ENCODE measurements at places on chromosomes 1 and 21.

DNA sequence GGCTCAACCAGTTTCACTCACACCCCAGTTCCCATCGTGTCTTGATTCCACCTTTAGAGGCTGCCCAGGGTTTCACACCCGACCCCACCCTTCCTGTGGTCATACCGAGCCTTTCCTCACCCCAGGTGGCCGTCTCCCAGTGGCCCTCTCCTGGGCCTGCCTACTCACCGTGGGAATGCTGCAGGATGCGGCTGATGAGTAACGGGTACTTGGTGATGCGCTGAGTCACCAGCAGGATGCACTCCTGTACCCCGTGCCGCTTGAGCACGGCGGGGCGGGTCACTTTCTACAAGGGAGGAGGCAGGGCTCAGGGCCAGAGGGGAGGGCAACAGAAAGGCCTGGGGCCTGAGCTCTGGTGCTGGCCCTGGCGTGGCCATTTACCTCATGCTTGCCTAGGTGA lies 16.4 kb downstream of the ARHGEF2 start:
- DNase-seq: no peak

GRCh38 chr1:106868828-106869227 lies 187.6 kb upstream of the PRMT6 start:
- no peak for DNase-seq

- no peak for DNase-seq
These were observed 5.5 kb downstream of the C1QB start for GRCh38 chr1:22658385-22659163.

- no peak for DNase-seq
These were observed 38.3 kb downstream of the USP25 start for GRCh38 chr21:15768045-15768601.

- no peak for DNase-seq
These were observed 31.7 kb downstream of the PRMT2 start for GRCh38 chr21:46666941-46667740.

- no peak for DNase-seq
These were observed 14.7 kb downstream of the PTTG1IP start for GRCh38 chr21:44858791-44859190.

DNA sequence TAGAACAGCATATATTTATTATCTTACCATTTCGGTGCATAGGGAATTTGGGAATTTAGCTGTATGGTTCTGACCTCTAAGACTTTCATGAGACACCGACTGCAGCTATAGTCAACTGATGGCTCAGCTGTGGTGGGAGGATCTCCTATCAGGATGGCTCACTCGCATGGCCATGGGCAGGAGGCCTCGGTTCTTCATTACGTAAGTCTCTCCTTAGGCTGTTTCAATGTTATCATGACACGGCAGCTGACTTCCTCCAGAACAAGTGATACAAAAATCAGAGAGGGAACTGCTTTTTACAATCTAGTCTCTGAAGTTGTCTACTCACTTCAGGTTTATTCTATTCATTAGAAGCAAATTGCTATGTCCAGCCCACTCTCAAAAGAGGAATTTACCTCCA lies 13.3 kb upstream of the CAPN8 start:
- DNase-seq: no peak

DNA sequence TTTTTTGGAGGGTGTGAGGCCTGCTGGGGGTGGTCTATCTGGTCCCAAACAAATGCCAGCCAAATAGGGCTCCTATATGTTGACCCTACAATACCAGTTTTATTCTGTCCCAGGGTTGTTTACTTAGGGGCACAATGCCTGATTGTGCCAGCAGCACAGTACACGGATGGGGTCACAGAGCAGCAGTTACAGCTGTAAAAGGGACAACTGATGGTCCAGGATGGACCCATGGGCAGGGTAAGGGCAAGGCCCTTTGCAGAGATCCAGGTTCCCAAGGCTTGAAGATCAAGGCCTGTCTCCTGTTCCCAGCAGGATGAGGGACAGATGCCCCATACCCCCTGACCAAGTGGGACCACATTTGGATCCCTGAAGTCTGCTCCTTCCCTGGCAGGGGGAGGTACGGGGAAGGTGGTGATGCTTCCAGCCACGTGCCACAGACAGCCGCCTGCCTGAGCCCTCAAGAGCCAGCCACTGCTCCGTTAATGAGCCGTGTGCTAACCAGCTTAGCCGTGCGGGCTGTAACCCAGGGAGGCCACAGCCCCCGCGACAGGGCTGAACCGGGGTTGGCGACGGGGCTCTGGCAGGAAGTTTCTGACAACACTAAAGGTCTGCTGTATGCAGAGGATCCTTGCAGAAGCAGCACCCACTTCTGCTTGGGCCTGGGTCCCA lies 18.2 kb downstream of the SLC6A9 start:
- DNase-seq: no peak

GRCh38 chr1:78834201-78834741 lies 172.3 kb downstream of the ADGRL4 start:
- no peak for DNase-seq

DNA sequence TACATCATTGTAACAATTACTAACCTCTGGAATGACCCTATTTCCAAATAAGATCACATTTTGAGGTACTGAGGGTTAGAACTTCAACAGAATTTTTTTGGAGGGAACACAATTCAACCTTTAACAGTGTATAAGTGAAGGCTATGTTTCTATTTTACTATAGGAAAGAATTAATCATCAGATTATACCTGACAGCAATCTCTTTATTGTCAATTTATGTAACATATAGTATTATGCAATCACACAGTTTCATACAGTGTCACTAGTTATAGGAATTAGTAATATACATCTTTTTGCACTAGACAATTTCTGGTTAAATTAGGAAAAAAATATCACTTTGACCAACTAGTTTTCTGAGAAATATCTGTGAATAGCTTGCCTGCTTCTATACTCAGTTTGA lies 59.1 kb downstream of the MSH4 start:
- DNase-seq: no peak

- no peak for DNase-seq
These were observed 57.1 kb upstream of the DMRTB1 start for GRCh38 chr1:53401813-53402745.

- peak; percentile 19 for DNase-seq
These were observed 27.4 kb downstream of the C1orf116 start for GRCh38 chr1:207004931-207005830.
